ENCODE measurements at places on chromosomes 3 and 15.

- no peak for DNase-seq
Observed at GRCh38 chr15:40290918-40291574, 8.2 kb upstream of the ANKRD63 start.

- DNase-seq: no peak
Observed at GRCh38 chr3:12908859-12909258, 67.5 kb upstream of the RPL32 start.

GRCh38 chr3:9226326-9226725 is 23.1 kb downstream of the SRGAP3 start:
- DNase-seq: no peak

DNA sequence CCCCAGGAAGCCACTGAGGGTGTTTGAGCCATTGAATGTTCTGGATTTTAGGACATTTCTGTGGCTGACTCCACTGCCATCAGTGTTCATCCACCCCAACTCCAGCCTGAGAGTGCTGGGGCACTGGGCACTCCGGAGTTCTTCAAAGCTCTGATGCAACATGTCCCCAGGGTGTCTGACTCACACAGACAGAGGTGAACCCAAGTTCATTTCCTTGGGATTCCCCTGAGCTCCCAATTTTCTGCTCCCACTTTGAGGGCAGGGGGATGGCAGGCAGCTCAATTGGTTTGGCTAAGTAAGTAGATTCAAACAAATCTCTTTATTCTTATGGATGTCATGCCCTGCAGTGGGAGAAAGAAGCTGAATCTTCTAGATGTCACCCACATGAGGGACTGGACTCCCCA is 2.2 kb downstream of the STRA6 start:
- no peak for DNase-seq

- no peak for DNase-seq
Observed at GRCh38 chr3:105811518-105812193, 57.2 kb downstream of the CBLB start.

DNA sequence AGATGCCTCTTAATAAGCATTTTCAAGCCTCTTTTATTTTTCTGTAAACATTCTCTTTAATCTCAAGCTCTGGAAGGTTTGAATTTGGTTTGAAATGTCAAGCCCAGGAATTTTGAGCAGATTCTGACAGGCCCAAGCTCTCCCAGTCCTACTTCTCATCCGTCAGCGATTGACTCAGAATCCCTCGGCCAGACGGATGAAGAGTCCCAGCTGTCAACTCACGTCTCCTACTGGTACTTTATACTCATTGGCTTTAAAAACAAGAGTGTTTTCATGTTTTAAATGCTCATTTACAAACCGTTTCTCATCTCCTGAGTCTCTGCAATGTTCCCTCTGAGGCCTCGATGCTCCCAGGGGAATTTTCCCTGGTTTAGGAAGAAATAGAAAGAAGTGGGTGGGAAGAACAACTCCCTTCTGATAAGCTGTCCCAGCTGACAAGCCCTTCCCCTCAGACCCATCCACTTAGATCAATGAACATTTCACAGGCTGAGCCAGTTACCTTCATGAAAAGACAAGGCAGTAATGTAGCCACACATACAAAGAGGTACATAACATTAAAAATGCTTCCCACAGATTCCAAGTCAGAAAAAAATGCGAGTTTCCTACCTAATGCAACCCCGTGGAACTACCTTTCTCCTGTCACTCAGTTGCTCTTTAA is 478.2 kb upstream of the DPH6 start:
- no peak for DNase-seq

DNA sequence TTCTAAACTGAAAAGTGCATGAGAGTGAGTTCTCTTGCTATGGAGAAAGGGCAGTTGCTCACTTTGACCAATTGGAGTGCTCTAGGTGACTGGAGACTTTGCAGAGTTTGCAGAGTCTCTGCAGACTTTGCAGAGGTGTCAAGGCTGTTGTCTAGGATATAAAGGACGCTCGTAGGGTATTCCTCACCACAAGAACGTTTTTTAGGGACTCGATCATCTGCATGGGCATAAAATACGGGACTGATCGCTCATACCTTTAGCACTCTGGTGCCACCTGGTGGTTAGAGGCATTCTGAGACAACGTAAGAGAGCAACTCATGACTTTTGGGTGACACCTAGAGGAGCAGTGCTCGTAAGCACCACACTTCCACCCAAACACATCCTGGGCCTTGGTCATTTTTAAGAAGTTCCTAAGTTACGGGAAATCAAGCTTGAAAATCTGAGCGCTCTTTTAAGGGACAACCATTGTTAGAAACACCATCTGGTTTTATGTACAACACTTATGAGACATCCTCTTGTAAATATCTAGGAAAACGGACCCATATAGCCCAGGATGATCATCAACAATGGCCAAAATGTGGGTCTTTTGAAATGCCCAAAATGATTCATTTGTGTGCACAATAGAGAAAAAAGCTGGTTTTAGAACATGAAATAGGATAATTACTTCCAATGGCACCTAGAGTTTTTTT is 51.6 kb upstream of the XCR1 start:
- DNase-seq: peak; percentile 90

GRCh38 chr3:187024536-187025226 is 94.4 kb downstream of the ST6GAL1 start:
- no peak for DNase-seq

- no peak for DNase-seq
Observed at GRCh38 chr3:178588628-178589027, 52.4 kb downstream of the KCNMB2 start.

DNA sequence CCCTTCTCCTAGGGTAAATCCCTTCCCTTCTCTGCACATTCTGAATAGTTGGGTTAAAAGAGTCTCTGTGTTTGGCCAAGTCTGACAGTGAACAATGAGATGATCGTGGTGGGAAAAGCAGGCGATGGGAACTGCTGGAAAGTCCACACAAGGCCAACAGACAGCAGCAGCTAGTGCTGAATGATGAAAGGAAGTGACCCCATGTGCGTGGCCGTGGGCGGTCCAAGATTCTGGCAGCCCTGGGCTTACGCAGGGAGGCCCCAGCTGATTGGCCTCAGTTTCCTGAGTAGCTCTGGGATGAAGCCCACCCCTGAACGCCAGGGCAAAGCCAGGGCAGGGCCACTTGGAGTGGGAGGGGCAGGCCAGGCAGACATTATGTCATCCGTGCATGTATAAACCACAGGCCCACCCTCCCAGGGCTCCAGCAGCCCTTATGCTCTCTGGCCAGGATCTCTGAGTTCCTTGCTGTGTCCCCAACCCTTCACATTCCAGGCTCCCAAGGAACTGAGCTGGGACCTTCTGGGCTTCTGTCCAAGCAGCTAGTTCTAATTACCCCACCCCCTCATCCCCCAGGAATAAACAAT is 57.8 kb downstream of the CDC25A start:
- DNase-seq: no peak

DNA sequence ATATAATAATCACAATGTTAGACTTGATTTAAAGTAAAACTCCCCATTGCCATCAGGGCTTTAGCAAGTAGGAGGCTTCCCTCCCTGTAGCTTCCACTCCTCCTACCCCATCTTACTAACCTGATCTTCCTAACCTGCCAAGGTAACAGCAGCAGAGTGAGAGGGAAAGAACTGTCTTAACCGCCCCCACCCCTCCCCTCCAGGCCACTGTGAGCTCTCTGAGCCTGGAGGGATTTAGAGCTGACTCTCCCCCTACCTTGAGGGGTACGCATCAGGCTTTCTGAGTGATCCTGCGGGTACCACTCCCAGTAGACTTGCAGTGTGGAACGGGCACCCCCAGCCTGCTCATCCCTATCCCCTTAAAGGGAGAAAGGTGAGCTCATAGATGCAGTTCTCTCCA is 11.4 kb upstream of the PRSS50 start:
- DNase-seq: no peak

DNA sequence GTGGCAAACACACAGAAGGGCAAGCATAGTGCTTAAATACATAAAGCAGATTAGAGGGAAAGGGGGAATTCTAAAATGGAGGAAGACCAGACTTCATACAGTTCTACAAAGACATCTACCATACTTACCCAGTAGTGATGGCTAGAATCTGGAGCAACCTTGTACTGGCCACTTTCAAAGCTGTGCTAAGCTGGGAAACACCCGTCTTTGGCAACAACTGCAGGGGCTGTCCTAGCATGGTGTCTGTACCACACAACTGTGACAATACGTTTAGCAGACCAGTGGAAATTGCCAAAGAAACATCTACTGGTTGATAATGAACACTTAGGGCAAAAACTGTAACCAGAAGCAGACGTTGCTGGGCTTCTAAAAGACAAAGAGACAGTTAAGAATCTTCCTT is 97.0 kb downstream of the FBXL22 start:
- DNase-seq: no peak

DNA sequence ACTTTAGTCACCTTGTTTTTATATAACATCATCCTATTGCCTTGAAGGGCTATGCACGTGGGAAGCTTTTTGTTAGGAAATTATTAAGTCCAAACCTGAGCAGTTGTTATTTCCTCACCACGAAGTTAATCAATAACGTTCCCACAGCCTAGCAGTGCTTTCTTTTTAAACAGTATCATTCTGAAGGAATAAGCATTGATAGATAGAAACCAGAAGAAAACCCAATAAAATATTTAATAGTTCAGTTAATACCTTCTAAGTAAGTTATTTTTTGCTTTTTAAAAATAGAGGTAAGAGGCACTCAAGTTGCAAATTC is 149.3 kb downstream of the KCNMB2 start:
- DNase-seq: no peak

DNA sequence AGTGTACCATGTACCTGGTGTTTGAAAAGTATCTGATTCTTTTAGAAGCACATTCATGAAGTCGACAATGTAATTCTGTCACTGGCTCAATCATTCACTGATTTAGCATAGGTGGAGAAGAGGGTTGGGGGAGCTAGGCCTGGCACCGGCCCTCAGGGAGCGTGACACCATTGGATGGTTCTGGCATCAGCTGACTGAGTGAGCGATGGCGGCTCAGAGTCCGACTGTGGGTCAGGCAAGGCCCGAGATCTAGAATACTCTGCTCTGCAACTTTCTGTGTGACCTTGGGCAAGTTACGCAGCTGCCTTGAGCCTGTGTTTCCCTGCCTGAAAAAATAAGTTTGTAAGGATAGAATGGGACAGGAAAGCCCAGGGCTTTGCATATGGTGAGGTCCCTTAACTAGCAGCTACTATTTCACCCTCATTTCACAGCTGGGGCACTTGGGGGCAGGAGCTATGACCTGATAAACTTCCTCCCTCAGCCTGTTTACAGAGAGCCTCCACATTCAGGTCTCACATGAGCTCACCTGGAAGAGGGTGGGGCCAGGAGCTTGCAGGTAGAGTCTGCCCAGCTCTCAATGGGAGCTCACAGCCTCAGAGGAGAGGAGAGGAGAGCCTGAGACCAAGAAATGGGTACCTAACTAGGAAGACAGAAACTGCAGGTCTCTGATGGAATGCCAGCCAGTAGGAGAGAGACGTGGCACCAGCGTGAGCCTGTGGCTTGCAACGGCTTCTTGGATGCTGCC is 153.7 kb upstream of the TLE3 start:
- DNase-seq: no peak

DNA sequence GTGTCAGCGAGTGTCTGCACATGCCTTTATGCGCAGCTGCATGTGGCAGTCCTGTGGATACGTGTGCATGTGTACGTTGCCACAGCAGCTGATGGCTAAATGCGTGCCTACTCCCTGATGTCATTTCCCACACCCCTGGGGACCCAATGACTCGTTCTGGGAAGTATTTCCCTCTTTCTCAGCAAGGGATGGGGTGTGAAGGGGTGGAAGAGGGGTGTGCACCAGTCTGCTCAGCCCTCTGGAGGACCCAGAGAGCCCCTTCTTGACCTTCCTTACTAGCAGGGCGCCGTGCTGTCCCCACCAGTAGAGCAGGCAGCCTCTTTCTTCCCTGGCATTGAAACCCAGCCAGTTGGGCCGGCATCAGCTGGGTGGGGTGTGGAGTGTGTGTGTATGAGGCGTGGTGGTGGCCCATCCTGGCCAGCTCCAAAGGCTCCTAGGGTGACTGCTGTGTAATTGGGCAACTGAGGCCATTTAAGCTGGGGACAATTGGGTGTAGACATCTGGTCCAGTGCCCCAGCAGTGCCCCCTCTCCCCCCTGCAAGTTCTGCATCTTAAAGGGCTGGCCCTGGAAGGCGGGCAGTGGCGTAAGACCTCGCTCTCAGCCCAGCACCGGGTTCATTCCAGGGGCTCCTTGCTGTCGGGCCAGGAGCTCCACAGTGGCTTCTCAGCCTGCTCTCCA is 19.2 kb downstream of the SNX33 start:
- no peak for DNase-seq
